NK-92 treated with Interleukin-12 subunit alpha and Interleukin-12 subunit beta, amount 100 ng/mL, for 24 hours (cell line): ENCODE measurements at places on chromosomes 5 and 9.

GRCh38 chr9:69569738-69570451 is 102.3 kb downstream of the APBA1 start:
- no peak for DNase-seq

DNA sequence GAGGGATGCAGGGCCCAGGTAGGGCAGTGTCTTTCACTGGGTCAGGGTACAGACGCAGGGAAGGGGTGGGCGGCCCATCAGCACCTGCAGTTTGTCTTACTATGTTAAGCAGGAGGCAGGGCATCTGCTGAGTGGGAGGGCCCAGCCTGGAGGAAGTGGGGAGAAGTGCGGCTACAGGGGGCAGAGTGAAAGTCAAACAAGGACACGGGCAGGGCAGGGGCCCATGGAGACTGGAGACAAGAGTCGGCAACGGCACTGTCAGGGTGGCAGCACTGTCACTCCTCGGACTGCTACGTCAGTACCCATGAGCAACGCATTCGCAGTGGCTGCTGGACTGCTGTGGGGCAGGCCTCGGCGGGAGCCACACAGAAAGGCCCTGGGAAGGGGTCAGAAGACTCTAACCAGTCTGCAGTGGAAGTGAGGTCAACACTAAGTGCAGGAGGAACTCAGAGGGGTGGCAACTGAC is 19.7 kb downstream of the CAMSAP1 start:
- DNase-seq: no peak

DNA sequence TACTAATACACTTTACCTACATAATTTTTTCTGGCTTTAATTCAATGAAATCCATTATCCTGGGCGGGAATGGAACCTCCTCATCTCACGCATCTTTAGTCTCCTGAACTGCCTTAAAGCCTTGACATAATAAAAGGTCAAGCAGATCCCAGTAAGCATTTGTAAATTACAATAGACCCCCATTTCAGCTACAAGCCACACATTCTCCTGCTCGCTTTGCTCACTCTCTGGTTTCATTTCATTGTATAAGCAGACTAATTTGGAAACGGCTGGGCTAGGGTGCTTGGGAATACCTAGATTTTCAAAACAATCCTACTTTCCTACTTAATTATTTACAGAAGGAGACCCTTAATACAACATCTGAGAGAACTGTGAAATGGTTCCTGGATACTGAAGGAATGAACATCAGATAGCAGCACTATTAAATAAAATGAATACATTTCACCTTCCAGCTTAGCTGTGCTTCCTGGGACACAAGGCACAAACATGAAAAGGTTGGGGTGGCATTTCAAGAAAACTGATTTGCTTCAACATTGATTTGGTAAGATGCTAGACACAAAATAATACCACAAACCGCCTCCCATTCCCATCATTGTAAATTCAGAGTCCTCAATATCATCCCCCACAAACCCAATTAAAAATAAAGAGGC is 1.5 kb downstream of the JAKMIP2 start:
- DNase-seq: no peak

- DNase-seq: no peak
These were observed 139.9 kb downstream of the PIP5K1B start for GRCh38 chr9:68844631-68845612.

DNA sequence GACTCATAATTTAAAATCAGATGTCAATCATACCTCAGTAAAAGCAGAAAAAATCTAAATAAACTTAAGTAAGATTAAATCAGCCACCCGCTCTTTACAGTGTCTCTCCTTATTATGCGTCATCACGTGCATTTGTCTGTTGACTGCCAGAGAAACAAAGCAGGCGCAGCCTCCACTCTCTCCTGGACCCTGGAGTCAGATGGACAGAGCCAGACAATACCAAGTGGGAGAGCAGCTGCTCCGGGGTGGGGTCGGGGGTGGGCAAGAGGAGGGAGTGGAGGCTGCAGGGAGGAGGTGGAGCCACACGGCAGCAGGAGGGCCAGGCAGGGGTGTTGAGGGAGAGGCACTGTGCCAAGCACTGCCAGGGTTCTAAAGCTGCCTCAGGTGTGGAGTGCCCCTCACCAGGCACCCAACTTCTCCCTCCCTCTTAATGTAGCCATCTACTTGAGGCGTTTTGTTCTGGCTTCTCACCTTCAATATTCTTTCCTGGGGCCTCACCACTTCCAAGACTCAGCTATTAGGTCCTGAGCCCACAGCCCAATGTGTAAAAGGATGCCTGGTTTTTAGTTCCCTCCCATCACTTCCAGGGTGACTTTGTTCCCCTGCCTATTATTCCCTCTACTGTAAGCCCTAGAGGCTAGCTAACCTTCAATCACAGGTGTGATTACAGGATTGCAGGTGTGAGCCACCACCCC is 96.3 kb downstream of the GLDC start:
- DNase-seq: no peak

DNA sequence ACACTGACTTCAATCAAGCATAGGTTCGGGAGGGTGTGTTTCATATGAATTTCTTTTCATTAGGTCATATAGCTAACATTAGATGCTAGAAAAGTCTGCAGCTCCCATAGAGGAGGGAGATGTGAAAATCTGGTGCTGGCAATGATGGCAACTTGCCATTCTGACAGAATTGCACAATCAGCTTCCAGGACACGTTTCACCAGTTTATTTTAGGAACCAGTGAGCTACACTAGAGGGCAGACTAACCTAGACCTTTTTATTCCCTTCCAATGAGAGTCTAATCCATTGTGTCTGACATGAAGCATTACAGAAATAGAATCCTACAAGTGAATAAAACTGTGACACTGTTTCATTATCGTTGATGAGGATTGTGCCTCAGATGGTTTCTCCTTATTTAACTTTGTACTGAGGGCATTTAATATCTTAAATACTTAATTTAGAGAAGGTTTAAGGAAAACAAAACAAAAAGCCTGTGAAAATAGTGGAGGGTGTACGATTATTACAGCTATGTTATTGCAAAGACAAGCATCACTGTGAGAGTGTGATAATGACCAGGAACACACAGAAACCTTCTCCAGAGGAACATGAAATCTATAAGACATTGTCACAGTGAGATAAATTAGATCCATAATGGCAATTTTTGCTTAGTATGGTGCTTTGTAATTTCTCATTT is 363.3 kb upstream of the RPS23 start:
- DNase-seq: no peak

DNA sequence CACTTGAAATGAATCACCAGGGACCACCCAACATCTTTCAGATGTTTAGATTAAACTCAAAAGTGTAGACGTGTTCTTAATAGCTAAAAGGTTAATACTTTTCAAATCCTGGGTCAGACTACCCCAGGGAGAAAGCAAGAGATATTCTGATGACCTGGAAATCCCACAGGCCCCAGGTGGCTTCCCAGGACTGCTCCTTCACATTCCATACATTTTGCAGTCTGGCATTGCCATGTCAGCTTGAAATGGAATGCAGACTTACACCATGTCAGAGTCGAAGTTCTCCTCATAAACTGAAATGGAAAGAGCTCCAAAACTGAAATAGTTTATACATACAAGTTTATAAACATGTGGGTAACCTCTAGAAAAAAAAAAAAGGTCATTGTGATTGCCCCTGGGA is 61.5 kb downstream of the TMEM167A start:
- no peak for DNase-seq

DNA sequence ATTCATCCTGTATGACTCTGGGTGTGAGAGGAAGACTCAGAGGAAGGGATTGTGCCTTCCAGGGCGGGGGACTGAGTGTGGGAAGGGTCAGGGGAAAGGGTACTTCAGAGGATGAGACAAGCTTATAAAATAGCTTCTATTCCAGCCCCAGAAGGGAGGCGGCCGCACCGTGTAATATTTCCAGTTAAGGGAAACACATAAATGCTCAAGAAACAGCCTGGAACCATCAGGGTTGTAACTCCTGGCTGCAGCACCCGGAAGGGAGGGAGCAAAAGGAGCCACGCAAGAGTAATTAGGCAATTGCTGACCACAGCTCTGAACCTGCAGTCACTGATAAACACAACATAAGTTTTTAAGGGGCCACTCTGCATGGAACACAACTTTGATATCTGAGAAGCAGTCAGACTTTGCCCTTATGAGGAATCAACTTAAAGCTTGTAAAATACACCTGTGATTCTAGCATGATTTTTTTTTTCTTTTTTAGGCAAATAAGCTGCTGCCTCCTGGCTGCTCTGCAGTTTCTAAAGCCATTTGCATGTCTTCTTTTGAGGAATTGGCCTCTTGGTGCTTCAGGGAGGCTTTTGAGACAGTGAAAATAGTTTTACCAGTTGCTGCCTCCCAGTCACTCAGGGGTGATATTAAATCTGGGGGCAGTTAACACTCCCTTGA is 382.7 kb downstream of the ENC1 start:
- no peak for DNase-seq

GRCh38 chr5:150078802-150079689 is 7.3 kb downstream of the CSF1R start:
- DNase-seq: no peak

DNA sequence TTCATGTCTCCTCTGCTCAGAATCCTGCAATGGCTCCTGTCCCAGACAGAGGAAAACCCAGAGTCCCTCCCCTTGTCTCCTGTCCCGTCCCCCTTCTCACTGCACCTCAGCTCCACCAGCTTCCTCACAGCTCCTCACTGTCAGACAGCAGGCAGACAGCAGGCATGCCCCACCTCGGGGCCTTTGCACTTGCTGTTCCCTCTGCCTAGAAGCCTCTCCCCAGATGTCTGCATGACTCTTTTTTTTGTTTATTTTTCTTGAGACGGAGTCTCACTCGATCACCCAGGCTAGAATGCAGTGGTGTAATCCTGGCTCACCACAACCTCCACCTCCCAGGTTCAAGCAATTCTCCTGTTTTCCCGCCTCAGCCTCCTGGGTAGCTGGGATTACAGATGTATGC is 8.8 kb upstream of the SLC6A7 start:
- no peak for DNase-seq

- DNase-seq: no peak
These were observed 30.4 kb downstream of the RANBP17 start for GRCh38 chr5:170892196-170892595.

DNA sequence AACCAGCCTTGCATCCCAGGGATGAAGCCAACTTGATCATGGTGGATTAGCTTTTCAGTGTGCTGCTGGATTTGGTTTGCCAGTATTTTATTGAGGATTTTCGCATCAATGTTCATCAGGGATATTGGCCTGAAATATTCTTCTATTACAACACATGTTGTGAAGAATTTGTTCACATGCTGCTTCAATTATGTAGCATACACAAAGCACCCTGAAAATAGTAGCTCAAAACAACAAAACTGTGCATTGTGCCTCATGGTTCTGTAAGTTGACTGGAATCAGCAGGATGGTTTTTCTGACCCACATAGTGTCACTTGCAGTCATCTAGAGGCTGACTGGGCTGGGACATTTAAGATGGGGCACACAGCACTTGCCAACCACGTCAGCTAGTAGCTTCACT is 193.9 kb downstream of the SYK start:
- no peak for DNase-seq

DNA sequence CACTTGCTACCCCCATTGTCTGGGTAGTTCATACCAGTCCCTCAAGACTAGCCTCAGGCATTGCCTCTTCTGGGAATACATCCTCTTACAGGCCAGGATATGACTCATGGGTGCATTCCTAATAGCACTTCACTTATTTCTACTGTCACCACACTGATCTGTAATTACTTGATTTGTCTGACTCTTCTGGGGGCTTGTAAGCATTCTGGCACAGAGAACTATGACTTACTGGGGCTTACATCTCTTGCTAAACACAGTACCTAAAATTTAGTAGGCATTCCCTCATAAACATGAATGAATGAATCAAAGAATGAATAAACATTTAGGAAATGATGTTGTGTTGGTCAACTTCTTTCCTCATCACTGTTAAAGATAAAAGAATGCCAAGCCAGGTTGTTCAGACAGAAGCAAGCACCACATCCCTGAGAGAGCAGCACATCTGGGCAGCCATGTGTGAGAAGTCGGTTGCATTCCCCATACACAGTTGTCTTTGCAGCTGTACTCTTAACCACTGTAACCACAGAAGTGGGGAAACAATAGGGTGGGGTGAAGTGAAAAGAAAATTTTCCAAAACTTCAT is 27.6 kb downstream of the IL7R start:
- DNase-seq: no peak

DNA sequence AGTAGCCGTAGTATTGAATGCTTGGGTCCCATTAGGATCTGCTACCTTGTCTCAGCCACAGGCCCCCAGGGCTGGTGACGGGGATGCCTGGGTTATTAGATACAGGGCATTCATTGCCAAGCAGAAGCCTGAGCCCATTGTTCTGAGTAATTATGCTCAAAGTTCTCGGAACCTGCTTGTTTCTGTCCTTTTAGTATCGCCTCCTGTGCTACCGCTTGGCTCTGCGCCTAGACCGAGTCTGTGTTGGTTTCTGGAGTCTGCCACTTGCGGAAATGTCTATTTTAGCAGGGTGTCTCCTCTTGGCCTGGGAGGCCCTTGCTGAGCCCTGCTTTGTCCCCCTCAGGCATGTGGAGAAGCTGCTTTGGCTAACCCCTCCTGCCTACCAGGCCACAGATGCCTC is 506.1 kb downstream of the BNC2 start:
- DNase-seq: no peak

- no peak for DNase-seq
These were observed 3.8 kb downstream of the PCDH12 start for GRCh38 chr5:141954194-141954593.

GRCh38 chr9:28413471-28413870 is 840.2 kb upstream of the C9orf72 start:
- DNase-seq: no peak

GRCh38 chr9:37787059-37787458 is 2.2 kb upstream of the EXOSC3 start:
- DNase-seq: no peak

GRCh38 chr9:34654323-34655051 is 2.5 kb downstream of the IL11RA start:
- no peak for DNase-seq

DNA sequence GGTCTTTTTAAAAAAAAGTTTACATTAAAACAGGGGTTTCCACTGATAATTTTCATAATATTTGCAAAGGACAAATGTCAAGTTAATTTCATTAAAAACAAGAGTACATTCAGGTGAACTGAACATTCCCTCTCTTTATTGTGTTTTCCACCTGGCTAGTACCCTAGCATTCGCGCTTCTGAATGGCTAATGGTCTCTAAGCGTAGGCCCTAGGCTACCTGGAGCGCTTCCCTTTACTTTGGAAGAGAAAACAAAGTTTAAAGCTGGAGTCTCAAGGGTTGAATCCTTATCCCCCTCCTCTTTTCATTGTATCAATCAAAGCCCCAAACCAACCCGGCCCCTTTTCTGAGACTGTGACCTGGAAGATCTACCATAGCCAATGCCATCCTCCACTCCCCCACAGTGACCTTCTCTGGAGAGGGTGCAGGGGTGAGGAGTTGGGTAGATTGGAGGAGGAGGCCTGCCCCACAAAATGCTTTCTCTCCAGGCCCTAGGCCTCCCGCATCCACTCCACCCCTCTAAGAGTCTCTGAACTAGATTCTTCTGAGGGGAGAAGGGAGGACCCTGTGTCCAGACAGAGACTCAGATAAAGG is 73.3 kb upstream of the TBCA start:
- no peak for DNase-seq

GRCh38 chr9:106893088-106893487 is 30.1 kb downstream of the ZNF462 start:
- no peak for DNase-seq

- DNase-seq: no peak
These were observed 143.3 kb upstream of the IRX2 start for GRCh38 chr5:2894736-2895135.
